ENCODE measurements at places on chromosomes 5 and 9.

DNA sequence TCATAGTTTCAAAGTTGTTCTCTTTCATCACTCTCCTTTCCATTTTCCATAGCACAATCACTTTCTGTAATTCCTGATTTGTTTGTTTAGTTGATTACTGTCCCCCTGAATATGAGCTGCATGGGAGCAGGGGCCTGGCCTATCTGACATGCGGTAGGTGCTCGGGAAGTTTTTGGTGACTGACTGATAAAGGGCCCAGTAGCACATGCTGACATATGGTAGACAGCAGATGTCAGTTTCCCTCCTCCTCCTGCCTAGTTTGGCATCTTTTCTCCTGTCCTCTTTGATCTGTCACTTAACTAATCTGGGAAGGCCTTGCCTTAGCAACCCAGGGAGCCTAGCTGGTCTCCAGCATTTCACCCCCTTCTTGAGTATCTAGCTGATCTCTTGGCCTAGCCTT lies 14.4 kb downstream of the GALNT12 start:
- no peak for DNase-seq

- DNase-seq, result no peak
These were observed 17.2 kb downstream of the EBF1 start for GRCh38 chr5:159082474-159082873.

- DNase-seq, result no peak
These were observed 219.6 kb upstream of the RORB start for GRCh38 chr9:74277532-74277931.

DNA sequence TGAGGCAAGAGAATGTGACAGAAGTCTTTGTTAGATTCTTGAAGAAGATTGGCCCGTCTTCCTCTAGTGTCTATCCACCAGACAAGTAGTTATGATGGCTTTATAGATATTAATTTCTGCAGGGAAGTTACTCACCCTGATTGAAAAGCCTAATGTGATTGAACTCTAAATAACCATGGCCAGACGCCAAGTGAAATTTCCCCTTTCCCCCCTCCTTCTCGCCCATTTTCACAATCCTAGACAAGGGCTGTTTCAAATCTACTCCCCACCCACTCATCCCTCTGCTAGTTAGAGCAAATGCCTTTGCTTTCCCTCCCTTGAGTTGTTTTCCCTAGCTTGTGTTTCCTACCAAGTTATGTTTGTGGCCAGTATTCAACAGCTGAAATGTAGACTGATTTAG lies 182.5 kb downstream of the TMEM167A start:
- DNase-seq, result no peak

DNA sequence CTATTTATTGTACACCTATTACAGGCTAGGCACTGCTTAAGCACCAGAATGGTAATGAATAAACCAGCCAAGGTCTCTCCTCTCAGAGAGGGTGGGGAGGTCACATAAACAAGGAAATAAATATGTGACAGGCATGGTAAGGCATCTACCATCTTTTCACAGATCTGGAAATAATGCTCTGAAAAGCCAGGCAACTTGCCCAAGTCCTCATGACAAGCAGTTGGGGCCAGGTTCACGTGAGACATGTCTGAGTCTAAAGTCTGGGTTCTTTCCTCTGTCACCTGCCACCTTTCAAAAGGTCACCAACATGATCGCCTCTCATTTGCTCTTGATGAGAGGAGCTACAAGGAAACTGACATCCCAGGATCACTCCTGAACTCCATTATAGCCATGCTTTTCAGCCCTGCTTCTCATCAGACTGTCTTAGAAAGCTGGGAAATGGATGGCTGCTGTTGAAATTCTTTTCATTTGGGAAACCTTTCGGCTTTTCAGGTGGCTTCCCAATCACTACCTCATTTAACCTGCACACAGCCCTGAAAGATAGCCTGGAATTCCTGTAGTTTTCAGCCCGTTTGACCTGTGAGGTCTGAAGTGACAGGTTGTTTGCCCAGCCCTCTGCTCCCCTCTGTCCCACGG lies 123.1 kb downstream of the CRB2 start:
- DNase-seq, result no peak

GRCh38 chr5:83026930-83027687 lies 50.1 kb downstream of the TMEM167A start:
- no peak for DNase-seq

DNA sequence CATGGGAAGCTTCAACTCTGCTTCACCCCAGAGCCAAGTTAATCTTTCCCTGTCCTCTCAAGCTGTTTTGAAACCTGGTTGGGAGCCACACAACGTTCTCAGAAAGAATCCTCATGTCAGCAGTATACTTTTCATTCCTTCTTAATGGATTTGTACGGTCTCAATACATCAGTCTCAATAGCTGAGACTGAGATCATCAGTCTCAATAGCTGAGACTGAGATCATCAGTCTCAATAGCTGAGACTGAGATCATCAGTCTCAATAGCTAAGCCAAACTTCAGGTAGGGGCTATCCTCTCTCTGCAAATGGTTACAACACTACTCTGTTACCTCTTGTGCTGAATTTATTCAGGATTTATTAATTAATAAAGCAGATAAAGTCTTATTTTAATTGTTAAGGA lies 1317.4 kb upstream of the CDH9 start:
- DNase-seq, result no peak

- no peak for DNase-seq
These were observed 928.3 kb downstream of the NR2F1-AS1 start for GRCh38 chr5:92652756-92653155.

DNA sequence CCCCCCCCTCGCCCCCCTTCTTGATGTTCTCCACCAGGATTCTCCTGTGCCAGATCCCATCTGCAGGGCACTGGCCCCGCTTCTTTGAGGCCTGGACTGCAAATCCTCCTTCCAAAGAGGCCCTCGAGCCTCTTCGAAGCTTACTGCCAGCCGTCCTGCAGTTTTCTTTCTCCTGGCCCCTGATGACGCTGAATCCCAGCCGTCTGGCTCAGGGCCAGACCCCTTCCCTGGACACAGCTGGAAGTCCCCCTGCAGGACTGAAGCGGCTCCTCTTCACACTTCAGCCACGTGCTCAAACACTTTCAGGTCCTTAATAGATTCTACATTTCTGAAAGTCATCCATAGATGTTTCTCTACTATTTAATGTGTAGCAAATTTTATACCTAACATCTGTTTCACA lies 121.5 kb downstream of the EHMT1 start:
- DNase-seq, result no peak

DNA sequence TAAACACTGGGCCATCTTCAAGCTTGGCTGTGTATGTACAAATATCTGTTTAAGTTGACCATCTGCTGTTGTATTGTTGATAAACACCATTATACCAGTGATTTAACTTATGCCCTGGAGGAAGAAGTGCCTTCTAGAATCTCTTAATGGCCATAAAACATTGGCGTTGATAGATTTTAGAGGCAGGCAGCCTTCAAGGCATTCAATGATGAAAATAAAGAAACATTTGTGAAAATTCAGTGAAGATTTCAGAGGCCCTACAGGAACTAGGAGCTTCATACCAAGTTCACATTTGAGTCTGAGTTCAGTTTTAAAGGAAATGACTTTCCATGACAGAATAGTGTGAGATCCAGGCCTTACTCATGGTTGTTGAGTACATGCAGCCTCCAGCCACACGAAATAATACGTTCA lies 52.2 kb downstream of the MAP1B start:
- DNase-seq, result no peak

DNA sequence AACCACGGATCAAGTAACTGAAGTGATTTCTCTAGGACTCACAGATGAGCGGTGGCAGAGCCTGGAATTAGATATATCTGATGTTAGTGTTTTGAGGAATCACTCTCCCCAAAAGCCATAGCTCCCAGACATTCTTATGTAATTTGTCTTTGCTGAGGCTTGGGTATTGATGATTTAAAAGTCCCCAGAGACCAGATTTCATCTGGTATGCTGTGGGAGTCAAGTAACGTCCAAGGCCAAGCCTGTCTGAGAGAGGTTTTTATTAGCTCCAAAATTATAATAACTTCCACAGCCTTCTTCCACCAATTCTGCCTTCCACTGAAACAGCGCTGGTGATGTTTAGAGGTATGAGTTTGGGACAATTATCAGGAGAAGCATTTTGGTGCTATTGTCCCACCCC lies 21.3 kb upstream of the KCNIP1 start:
- DNase-seq, result no peak

- DNase-seq, result no peak
These were observed 27.3 kb downstream of the GZMK start for GRCh38 chr5:55051357-55051756.
